Activated CD4-positive, alpha-beta T cell treated with anti-CD3 and anti-CD28 coated beads, Interleukin-2, amount 50 U/mL, for 4 hours (primary cell): ENCODE measurements at places on chromosomes 1 and 21.

- no peak for DNase-seq
Measured at GRCh38 chr1:109050228-109050995, 8.5 kb upstream of the WDR47 start.

DNA sequence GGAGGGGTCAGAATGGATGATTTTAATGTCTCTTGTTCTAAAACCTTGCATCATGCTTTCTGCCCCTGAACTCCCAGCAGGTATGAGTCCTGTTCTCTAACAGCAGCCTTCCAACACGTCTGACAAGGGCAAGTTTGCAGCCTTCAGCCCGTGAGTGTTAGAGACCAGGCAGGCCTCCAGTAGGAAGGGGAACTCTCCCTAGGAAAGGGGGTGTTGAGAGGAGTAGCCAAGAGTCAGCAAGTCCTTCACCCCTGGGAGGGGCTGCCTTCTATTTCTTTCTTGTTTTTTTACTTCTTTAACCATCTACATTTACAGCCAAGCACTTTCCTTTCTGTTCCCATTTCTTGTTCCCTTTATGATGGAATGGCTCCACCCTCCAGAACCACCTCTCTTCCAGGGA is 14.2 kb downstream of the BATF3 start:
- no peak for DNase-seq

DNA sequence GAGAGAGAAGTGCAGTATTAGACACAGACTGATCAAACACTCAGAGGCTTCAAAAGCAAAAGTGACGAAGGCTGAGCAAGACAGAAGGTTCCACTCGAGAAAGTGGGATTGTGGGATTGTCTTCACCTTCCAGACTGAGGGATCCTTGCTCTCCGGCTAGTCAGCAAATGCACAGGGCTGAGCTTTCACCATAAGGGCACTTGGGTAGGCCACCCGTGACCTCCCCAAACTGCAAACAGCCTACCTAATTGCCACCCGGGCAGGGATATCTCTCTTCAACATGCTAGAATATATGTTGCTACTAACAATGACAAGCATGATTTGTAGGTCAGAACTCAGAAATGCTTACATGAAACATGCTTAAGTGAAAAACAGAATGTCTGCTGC is 35.3 kb upstream of the RIPK4 start:
- no peak for DNase-seq

DNA sequence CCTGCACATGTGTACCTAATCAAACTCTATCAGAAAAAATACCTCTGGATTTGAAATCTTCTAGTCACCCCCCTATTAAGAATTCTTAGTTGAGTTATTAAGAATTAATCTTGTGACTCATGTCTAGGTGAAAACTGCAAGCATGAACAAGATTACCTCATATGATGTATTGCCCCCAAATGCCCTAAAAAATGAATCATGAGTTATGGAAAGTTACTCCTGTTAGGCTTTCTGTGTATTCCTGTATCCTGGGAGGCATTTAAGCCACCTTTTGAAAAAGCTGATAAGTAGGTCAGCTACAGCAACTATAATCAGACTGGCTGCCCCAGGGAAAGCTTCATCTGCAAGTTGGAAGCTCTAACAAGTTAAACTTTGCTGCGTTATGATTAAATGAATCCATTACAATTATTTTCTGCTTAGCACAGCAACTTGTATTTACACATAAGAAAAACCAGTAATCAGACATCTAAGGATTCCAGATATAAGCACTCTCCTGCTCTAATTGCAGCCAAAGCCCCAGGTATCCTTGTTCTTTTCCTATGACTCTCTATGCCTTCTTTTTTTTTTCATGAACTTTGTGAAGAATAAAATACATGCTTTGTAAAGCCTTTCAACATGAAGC is 147.7 kb downstream of the NTPCR start:
- no peak for DNase-seq

DNA sequence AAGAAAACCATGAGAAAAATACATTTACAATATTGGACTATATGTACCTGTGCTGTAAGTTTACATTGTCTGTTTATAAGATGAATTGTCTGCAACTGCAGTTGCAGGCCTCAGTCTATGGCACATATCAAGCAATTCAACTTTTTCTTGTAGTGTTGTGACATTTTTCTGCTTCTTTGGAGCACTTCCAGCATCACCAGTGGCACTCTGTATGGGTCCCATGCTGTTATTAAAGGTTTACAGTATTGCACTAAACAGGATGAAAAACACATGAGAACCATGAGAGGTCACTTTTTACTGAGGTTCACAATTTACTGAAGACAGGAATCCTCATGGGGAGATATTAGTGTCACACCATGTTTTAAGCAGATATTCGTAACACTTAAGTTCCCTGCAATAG is 118.6 kb downstream of the GRIK1 start:
- DNase-seq: no peak

DNA sequence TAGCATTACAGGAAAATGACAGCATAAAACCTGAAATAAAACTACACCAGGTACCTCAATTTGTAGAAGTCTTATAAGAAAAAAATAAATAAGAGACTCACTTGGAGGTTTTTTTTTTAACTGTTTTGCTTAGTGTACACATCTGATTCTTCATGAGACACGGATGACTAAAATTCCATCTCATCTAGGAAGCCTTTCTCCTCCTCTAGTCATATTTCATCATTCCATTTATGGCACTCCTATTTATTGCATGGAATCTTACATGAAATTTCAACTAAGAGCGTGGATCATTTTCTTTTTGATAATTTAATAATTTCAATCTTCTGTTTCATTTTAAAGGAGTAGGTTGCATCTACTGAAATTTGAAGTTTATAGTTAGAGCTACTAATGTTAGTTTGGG is 1.6 kb upstream of the PTGS2 start:
- no peak for DNase-seq

DNA sequence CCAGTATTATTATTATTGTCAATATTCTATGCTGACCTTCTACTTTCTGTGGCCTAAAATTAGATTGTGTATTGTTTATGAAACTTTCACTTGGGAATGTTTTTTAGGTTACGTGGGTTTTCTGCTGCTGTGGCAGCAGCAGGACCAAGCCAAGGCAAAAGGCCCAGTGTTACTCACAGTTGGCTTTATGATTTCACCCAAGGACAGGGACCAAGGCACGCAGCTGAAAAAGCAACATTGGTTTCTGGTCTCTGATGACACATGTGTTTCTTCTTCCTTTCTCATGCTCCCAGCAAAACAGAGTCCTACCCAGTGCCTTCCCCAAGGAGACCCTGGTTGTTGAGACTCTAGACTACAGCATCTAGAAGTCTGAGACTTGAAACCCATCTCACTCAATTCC is 413.7 kb downstream of the SETD4 start:
- DNase-seq: no peak

DNA sequence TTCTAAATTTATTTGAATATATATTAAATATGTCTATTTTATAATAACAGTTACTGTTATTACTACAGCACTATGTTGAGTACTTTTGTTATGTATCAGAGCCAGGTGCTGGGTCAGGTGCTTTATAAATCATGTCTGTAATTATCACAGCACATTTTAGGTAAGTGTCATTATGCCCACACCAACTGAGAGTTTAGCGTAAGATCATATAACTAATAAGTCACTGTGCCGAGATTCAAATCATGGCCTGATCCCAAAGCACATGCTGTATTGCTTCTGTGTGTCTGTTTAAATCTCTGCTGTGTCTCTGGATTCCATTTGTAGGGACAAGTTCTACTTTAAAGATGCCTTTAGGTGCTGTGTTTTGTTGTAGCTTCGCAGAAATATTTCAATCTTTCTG is 1.9 kb downstream of the GPSM2 start:
- DNase-seq: no peak

DNA sequence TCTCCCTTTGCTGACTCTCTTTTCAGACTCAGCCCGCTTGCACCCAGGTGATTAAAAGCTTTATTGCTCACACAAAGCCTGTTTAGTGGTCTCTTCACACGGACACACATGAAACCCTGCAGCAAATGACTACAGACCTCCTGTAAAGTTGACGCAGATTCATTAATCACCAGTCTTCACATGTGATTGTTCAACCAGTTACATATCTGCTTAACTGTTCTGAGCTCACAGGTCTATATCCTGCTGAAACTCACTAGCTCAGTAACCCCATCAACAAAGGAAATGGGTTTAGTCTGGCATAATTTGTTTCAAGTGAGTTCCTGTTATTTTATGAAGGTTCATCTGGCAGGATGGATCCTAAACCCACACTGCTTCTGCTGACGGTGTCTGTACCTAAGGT is 68.4 kb upstream of the GJA8 start:
- no peak for DNase-seq

GRCh38 chr21:16441789-16442188 is 712.0 kb downstream of the USP25 start:
- DNase-seq: no peak

DNA sequence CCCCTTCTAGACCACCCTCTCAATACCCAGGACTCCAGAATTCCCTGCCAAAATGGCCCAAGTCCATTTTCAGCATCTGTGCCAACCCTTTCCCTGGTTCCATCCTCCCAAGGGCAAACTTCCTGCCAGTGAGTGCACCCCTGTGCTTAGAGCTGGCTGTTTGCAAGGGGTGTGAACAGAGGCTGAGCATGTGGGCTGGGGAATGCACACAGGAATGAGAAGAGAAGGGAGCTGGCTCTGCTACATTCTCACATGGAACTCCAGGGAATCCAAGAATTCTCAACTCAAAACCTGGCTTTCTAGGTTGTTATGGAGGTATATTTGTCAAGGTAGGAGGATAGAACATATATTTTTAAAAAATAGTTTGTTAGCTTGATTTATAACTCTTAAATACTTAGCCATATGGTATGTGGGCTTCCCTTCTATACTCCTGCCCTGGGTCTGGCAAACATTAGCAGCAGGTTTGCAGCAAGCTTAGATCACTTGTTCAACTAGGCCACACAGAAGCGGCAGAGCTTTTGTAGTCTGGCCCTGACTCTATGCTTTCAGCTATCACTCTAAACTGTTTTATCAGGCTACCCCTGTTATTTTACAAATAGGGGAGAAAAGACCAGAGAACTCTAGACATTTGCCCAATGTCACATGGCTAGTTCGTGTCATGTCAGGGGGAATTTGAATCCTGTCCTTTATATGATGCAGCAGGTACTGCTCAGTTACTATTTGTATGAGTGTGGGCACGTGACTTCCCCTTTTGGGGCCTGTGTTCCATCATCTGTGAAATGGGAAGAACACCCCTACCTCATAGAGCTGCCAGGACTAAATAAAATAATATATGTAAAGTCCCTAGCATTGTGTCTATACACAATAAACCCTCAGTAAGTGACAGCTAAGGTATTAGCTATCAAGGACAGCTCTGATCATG is 8.1 kb upstream of the STMN1 start:
- DNase-seq: no peak
